ENCODE measurements at places on chromosomes 2 and 18.

DNA sequence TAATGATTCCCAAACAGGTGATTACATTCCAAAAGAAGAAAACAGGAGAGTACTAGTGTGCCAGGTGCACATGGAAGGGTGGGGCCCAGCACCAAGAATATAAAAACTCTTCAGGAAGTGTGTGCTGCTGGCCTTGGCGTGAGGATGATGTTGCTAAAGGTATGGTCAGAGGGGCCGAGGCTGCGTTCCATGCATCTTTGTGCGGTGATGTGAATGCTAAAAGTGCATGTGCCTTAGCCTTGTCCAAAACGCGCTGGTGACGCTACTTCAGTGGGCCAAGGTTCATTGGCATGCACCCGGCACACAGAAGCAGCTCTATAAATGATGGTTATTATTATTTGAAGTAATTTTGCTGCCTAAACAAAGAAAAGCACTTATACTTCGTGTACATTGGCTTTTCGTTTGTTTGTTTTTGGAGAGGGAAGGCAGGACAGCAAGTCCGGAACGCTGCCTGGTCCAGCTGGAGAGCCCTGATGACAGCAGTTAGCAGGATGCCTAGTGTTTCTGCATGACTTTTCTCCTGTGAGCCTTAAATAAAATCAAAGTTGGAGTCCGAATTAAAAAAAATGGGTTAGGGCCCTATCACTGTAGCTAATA is 2.9 kb downstream of the ALKAL2 start:
- DNase-seq, result no peak

DNA sequence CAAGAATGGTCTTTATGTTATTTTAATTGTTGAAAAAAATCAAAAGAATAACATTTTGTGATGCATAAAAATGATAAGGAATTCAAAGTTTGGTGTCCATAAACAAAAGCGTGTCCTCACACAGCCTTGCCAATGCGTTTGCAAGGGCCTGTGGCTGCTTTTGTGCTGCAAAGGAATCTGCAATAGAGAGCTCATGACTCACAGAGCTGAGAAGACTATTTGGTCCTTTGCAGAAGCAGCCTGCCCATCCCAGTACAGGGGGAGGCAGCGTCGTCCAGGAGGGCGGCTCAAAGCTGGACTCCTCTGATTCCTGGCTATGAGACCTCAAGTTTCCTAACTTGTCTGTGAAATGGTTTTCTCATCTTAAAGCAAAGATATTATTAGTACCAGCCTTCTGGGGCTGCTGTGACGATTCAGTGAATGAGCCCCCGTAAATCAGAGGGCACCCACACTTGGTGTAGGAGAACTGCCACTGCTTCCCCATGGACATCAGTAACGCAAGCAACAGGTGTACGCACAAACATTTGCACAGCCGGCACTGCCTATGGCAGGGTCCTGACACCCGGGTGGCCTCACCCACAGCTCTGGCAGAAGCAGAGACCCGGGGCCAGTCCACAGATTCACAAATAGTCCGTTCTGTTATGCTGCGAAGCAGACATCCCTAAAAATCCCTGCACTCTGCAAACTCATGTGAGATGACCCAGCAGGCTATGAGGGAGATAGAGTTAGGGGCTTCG is 70.6 kb upstream of the ASAP2 start:
- DNase-seq, result no peak

DNA sequence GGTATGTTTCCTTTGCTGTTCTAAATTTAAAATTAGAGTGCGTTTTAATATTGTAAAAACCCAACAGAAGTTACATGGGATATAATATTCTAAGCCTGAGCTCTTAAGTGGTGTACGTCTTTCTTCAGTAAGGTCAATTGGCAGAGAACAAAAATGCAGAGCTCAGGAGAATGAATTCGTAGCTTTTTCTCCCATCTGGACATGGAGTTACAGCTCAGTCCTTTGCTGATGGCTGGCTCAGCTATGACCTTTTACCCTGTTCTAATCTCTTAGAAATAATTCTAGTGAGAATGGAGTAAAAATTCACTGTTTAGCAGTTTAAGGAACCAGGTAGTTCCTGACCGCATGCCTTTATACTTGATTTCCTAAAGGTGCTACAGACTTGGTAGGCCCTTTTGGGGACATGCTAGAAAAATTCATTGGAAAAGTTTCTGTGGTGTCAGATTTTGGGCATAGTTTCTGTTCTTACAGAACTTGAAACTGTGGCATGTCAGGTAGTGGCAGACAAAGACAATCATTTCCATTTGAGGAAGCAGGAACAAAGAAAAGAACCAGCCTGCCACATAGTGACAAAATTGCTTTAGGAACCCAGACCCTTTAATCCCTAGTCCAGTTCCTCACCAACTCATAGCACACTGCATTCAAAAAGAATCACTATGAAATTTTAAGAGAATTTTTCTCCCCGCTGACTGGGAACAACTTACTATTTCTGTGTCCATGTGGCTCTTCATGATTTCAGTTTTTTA is 566.8 kb upstream of the ZNF804A start:
- DNase-seq, result no peak

GRCh38 chr2:20015482-20016083 is 3.1 kb upstream of the MATN3 start:
- peak; percentile 53 for DNase-seq

GRCh38 chr2:105919826-105920225 is 175.1 kb downstream of the NCK2 start:
- DNase-seq, result peak; percentile 82

- no peak for DNase-seq
These were observed 18.7 kb upstream of the TTL start for GRCh38 chr2:112463256-112463655.

- no peak for DNase-seq
These were observed 19.2 kb downstream of the HSPD1 start for GRCh38 chr2:197480165-197481036.

DNA sequence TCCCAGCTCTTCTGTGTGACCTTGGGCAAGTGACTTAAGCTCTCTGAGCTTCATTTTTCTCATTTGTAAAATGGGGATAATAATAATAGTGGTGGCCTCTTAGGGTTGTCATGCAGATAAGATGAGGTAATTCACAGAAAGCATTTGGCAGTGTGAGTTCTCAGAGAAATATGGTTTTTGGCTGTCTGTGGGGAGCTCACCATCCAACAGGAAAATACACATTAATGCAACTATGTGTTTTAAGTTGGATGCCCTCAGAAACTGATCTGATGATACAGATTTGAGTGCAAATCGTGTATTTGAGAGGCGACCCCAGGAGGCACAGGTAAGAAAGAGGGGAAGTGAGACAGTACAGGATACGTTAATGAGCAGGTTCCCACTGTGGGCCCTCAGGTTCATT is 56.1 kb upstream of the SPRED2 start:
- no peak for DNase-seq

GRCh38 chr2:162084536-162084935 is 10.5 kb upstream of the DPP4 start:
- DNase-seq, result no peak

DNA sequence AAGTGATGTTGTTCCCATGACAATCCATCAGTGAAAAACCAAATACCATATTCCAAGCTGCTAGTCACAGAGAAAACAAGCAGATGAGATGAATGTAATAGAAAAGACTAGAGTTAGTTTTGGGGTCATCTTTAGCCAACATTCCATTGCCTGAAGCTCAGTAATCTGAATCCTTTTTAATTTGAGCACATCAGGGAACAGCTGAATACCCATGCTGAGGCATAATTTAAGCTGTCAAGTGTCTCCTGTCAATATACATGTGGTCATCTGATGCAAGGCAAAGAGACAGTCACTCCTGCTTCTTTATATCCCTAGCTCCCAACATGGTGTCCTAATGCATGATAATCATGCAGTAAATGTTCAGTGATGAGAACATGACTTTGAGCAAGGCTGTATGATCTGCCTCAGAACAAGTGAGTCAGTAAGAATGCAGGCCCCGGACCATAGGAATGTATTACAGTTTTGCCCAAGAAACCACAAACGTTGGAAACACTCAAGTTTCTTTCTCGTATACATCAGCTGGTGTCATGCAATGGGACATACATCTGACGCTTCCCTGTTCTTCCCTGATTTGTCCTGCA is 48.0 kb downstream of the CDK15 start:
- DNase-seq, result no peak

- peak; percentile 20 for DNase-seq
These were observed 304.6 kb downstream of the PARD3B start for GRCh38 chr2:204849892-204850291.

- no peak for DNase-seq
These were observed 239.4 kb upstream of the SKOR2 start for GRCh38 chr18:47490882-47491281.

DNA sequence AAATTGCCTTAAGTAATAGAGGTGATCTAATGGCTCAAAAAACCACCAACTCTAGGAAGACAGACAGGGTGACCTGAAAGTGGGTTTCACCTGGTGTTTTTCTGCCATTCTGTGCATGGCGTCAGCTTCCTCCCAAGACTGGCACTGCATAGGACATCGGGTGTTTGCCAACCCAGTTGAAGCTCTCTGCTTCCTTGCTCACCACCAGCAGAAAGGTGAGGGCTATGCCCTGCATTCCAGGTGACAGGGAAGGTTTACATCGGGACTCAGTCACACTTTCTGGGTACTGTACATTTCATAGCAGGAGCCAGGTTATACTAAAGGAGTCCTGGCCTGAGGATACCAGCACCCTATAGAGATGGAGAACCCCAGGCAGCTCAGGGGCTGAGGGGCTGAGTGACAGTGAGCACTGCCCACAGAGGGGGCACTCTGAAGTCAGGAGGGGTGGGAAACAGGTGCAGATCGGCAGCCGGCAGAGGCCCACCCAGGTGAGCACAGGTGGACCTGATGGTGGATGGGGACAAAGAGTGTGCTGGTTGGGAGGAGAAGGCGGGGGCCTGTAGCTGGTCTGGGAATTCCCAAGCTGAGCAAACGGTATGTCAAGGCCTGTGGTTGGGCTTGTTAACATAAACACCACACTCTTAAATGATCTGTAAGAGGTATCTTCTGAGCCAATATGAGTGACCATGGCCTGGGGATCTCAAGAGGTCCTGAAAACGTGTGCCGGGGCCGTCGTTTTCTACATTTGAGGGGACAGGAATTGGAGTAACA is 18.1 kb downstream of the TPRKB start:
- no peak for DNase-seq

GRCh38 chr18:2201036-2201600 is 370.2 kb downstream of the METTL4 start:
- DNase-seq, result no peak

DNA sequence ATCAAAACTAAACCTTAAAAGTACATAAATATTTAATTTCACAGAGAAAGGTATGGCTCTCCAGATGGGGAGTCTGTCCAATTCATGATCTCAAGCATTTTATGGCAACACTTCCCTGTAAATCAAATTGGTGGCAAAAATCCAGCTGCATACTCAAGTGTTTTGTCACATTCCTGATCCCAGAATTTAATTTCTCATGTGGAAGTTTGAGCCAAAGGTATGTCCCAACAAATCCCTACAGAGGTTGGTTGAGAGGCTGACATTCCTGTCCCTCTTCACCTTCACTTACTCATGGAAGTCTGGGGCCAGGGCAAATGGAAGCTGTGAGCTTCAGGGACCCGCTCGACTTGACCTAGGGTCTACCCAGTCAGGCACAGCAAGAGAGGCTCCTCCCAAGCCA is 17.7 kb downstream of the KLF7 start:
- no peak for DNase-seq

- no peak for DNase-seq
These were observed 59.2 kb downstream of the SGPP2 start for GRCh38 chr2:222483513-222484039.

DNA sequence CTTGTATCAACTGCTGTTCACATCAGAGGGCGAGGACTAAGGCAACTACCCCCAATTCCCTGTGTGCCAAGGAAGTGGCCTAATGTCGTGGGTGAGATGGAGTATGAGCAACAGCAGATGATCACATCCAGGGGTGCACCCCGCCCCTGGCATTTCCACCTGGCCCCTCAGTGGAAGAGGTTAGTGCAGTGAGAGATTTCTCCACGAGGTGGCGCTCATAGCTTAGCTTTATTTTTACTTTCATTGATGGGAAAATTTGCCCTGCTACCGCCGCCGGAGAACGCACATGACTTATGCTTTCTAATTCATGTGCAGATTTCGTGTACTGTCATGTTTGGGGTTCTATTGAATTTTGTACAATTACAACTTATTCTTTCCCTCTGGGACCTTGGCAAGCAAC is 470.6 kb upstream of the MEX3C start:
- peak; percentile 82 for DNase-seq

DNA sequence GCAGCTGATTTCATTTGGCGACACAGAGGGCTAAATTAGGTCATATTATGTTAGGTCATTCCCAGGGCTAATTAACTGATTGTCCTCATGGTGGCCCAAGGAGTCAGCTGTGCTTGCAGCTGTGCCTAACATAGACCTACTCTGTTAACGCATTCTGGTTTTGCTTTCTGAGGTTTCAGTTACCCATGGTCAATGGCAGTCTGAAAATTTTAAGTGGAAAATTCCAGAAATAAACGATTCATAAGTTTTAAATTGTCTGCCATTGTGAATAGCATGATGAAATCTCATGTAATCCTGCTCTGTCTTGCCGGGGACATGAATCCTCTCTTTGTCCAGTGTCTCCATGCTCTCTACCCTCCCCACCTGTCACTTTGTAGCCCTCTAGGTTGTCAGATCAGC is 168.7 kb downstream of the KCNS3 start:
- peak; percentile 7 for DNase-seq

- DNase-seq, result no peak
These were observed 52.2 kb downstream of the SMAD7 start for GRCh38 chr18:48898521-48898920.

DNA sequence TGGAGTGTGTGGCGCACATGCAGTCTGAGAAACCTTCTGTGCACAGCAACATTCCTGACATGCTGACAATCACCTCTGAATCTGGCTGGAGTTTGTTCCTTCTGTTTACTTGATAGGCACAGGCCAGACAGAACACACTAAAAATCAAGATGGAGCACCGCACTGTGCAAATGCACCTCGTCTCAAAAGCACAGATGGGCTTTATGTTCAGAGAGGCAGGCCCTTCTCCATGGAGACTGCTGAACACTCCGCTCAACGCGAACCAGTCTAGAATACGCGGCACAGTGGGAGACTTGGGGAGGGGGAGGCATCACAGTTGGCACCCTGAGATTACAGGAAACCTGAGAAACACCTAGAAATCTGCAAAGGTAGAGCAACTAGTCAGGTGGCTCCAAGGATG is 58.4 kb upstream of the DNMT3A start:
- DNase-seq, result no peak

- DNase-seq, result peak; percentile 35
These were observed 47.8 kb upstream of the SLC4A10 start for GRCh38 chr2:161576421-161576820.

DNA sequence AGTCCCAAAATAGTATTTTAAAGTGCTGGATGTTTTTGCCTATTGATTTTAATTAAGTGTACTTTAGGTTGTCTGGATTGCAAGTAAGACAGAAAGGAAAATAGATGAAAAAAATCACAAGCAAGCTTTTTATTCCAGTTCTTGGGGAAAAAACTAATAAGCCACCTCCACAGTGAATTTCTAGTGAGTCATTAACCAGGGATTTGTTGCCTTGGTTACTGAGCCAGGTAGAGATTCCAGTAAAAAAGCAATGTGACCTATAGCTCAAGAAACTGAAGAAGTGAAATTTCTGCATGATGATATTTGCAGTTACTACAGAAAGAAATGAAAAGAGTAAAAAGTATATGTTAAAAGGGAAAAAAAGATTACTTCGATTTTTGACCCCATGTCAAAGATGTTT is 160.6 kb downstream of the METTL4 start:
- DNase-seq, result no peak
